ENCODE measurements at places on chromosomes 5 and 9.

DNA sequence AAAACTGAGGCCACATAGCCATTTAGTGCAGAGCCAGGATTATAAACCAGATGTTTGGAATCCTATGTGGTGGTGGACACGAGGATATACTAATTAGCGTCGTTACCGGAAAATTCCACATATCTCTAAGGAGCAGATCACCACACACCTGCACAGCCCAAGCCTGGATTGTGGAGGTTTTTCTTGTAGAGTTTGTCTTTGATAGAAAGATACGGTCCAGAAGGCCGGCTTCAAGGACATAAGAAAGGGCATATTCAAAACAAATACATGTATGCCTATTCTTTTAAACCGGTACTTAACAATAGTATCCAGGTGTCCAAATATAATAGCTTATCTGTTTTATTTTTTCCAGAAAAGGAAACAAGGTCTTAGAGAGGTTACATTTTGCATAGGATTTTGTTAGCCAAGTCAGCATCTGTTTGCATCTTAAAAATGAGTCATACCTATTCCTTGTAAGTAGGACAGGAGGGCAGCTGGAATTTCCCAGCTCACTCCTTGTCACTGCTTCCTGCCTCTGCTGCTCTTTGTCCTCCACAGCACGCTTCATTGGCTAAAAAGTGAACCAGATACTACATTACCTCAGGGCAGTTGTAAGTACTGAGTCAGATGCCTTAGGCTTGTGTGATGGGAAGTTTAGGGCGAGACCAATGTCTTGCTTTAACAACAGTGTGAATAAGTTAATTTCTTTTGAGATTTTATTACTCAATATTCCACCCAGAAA lies 3.6 kb downstream of the TMC1 start:
- peak; percentile 59 for DNase-seq

- DNase-seq: no peak
Observed at GRCh38 chr9:137965177-137965795, 87.7 kb downstream of the CACNA1B start.

GRCh38 chr9:80448996-80449395 lies 877.2 kb downstream of the TLE4 start:
- DNase-seq: no peak

DNA sequence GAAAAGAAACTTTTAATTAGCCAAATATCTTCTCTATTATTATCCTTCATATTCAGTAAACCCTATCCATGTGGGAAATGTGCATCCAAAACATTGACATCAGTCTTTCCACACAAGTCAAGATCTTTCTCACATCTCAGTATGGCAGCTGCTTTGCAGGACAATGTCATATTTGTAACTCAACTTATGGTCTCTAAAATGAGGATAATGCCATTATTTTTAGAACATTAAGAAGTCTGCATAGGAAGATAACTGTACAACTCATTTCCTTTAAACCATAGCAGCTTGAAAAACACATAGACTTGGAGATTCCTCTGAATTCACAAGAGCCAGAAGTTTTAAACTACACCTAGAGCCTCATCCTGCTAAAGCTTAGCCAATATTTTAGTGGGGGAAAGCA lies 43.7 kb downstream of the MCTP1 start:
- no peak for DNase-seq

DNA sequence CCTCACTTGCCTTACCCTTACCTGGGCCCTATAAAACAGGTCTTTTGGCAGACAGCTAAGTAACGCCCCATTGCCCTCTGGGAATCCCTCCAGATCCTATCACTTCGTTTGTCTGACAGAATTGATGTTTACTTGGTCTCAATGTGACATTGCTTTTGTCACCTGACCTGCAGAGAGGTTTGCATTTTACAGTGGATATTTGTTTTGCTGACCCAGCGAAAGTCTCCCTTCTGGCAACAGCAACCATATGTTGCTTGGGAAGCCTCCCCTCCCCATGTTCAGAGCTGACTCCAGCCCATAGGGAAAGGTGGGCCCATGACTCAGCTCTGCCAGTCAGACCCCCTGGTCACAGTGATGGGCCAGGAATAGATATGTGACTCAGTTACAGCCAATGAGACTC lies 54.0 kb upstream of the LARP1 start:
- no peak for DNase-seq

DNA sequence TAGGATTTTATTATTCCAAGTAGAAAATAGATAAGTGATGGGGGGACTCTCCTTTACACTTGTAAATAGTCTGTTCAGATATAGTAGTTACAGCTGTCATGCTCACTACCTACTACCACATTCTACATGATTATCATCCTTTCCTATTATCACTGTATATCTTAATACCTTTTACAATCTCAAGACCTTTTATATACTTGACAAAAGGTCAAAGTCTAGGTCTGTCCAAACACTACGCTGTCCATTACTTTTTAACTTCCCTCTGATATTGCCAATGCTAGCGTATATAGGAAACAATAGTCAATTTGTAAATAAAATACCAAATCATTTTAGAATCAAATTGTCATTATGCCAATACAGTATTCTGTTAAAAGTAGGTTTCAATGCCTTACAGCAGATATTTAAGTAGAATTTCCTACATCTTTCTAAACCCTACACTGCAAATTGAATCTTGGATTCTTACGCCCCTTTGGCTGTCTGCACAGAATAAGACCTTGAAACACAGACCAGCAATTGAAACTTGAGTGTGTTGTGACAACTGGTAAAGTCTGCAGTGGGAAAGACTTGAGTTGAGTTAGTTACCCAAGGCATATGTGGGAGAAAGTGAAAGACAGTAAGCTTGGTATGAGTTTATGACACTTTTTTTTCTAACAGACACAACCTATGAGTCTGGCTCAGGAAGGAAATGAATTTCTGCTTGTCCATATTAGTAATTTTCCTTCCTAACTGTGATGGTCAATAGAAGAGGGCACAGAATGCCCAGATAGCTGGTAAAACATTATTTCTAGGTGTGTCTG lies 827.6 kb upstream of the ACO1 start:
- DNase-seq: no peak

GRCh38 chr9:76143834-76144233 lies 250.4 kb downstream of the RFK start:
- no peak for DNase-seq

DNA sequence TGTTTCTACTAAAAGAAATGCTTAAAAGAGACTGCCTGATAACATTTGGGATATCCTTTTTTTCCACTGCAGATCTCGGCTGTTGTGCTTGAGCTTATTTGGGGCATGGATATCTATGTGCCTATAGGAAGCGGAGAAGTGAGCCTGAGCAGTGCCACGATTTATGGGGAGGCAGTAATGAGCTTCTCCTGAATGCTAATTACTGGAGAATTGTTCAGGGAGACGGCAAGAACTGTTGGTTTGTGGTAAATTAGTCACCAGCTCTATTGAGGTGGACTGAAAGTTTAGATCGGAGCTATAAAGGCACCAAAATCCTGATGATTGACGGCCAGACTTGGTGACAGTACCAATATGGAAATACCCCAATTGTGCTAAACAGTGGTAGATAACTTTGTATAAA lies 186.5 kb downstream of the ARHGEF28 start:
- DNase-seq: no peak

- DNase-seq: peak; percentile 24
Observed at GRCh38 chr5:158174918-158175851, 316.2 kb upstream of the CLINT1 start.

- DNase-seq: no peak
Observed at GRCh38 chr5:111892949-111893348, 136.0 kb upstream of the NREP start.

GRCh38 chr9:95264954-95265615 lies 52.4 kb downstream of the FANCC start:
- DNase-seq: no peak

DNA sequence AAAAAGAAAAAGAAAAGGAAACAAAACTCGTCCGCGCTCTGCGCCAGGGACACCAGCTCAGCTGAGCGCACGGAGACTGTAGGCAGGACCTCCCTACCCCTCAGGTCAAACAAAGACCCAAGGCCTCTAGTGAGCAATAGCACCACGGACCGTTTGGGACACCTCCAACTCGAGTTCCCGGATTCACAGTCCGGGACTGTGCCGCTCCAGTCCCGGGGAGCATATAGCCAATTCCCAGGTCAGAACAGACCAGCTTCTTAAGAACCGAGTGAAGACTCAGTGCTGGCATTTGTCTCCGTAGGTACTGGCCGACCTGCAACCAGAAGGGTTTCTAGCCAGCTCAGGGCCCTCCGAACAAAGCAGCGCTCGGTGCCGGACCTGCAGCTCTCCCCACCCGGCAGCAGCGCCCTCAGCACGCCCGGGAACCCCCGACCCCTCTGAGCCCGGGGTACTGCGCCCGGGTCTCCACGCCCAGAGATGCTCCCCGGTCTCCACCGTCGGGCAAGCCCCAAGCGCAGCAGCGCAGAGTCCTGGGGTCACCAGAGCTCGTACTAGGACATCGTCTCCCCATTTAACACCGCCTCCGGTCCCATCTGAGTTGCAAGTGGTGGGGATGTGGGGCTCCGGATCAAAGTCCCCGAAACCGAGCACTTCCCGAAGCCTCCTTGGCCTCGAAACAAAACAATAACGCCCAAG lies 591 bp downstream of the ABCA1 start:
- no peak for DNase-seq

DNA sequence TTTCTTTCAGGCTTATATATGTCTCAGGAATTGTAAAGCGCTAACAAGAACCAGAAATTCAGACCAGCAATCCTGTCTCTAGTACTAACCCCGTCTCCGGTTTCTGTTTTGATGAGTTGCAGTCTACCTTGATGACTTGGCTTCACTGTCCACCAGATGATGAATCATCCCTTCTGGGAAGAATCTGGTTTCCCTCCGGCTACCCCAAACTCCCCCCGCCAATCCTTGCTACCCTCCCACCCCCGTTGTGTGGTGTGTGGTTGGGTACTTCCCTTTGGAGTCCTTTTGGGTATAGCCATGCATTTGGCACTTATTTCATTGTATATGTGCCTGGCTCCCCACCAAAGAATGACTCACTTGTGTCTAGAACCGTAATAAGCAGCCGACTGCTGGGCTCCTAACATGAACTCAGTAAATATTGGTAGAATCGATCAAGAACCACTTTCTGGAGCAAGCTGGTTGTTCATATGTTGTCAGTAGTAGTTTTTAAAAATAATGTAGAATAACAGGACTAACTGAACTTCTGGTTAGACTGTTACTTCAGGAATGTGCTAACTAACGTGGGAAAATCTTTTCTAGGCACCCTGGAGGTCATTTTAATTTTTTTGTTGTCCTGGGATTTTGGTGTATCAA lies 8.3 kb upstream of the TGFBI start:
- DNase-seq: peak; percentile 74

DNA sequence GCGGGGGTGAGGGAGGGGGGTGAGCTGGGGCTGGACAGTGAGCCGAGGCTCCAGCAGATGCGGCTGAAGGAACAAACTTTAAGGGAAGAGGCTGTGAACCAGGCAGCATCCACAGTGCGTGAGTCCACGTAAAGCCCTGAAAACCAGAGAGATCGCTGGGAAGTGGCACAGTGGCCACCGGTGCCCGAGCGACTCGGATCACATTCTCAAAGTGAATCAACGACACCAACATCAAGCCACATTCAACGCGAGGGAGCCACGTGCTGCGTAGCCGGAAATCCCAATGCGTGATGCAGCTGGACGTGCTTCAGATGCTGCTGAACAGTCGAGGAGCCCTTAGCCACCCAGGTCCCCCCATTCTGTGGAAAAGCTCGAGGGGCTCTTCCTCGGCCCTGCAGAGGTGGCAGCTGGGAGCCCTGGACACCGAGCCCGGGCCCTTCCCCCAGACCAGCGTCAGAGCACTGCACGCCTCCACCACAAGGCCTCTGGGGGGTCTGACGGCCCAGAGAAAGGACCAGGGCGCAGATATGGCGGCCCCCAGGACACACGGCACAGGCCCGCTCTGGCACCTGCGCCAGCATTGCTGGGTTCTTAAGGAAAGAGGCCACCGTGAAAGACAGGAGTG lies 53.7 kb upstream of the EXOC3 start:
- DNase-seq: no peak

- no peak for DNase-seq
Observed at GRCh38 chr5:74865256-74865803, 857 bp downstream of the FAM169A start.

- no peak for DNase-seq
Observed at GRCh38 chr5:62134811-62135210, 171.2 kb upstream of the KIF2A start.

DNA sequence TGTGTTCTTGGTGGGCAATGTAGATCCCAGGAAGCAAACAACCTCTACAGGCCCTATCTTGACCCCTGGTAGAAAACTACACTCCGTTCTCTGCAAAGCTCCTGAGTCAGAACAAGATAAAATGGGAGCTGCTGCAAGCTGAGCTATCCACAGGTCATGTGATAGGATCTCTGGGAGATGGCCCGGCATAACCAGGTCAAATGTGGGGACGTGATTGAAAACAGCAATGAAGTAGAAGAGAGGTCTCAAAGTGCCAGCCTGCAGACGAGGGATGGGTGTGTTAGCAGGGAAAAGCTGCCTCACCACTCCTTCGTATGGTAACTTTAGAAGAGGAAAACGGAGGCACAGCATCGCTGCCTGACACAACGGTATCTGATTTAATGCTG lies 25.0 kb downstream of the NRG2 start:
- DNase-seq: no peak

- DNase-seq: no peak
Observed at GRCh38 chr5:103487822-103488493, 74.6 kb downstream of the NUDT12 start.

GRCh38 chr5:82905986-82906385 lies 171.2 kb downstream of the TMEM167A start:
- DNase-seq: no peak

- no peak for DNase-seq
Observed at GRCh38 chr9:88706193-88707113, 171.5 kb downstream of the NXNL2 start.

DNA sequence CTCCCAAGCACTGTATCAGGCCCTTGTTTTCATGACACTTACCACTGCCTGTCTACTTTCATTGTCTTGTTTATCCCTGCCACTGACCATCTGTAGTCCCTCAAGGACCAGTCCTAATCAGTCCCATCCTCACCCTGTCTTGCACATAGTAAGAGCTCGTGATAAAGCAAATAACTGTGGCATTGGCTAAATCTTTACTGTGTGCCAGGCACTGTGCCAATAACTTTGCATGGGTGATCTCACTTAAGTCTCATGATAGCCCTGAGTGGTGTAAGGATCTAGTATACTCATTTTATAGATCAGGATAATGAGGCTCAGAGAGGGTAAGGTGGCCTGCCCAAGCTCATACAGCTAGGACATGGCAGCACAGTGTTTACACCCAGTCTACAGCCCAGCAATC lies 5.6 kb downstream of the CDX1 start:
- no peak for DNase-seq

- DNase-seq: no peak
Observed at GRCh38 chr9:20363233-20363632, 259.1 kb downstream of the MLLT3 start.

DNA sequence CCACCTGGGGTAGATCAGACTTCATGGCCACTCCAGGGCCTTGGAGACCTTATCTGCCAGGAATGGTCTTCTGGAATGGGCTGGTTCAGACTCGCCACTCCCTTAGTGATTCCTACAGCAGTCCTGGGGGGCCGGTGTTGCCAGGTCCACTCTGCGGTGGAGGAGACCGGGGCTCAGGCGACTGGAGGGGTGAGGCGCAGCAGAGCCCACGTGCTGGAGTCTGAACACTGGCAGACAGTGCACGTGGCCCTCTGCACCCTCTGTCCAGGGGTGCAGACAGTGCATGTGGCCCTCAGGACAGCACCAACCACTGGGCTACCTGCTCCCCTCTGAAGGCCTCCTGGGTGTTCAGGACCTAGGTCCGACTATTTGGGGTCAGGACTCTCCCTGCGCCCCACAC lies 94.8 kb upstream of the PHYKPL start:
- no peak for DNase-seq

- no peak for DNase-seq
Observed at GRCh38 chr9:87243602-87244001, 254.1 kb upstream of the DAPK1 start.
